ENCODE measurements at places on chromosomes 12 and 14.

- no peak for DNase-seq
Observed at GRCh38 chr14:63282997-63283883, 35.5 kb downstream of the GPHB5 start.

DNA sequence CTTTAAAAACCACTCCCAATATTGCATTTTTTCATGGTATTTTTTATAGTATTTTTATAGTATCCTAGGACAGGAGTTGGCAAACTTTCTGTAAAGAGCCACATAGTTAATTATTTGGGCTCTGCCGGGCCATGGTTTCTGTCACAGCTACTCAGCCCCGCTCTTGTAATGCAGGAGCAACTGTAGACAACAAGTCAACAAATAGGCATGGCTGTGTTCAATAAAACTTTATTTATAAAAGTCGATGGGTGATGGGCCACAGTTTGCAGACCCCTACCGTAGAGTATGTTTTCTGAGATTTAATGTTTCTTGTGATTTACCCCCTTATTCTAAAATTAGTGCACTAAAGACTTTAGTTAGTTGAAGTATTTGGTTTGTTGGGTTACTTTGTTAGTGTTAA lies 25.5 kb downstream of the MDM2 start:
- no peak for DNase-seq

GRCh38 chr12:111642681-111643426 lies 42.9 kb downstream of the BRAP start:
- DNase-seq = no peak

GRCh38 chr14:100305324-100306100 lies 732 bp downstream of the SLC25A29 start:
- peak; percentile 46 for DNase-seq

- no peak for DNase-seq
Observed at GRCh38 chr14:57573173-57573572, 79.5 kb upstream of the CCDC198 start.

GRCh38 chr14:21121122-21121521 lies 20.3 kb downstream of the TMEM253 start:
- no peak for DNase-seq

DNA sequence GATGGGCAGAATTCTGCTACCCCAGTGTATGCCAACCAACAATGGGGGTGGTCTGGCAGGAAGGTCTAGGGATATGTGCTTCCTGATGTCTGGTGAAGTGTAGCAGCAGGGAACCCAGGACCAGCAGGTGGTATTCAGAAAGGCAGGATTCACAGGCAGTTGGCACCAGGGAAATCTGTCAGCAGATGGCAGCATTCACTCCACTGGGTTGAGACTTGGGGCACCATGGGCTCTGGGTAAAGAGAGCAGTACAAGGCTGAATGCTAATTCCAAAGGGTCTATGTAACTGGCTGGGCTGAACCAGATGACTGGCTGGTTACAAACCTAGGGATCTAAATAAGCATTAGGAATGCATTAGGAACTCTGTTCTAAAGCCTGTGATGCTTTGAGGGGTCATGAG lies 466.9 kb upstream of the STXBP6 start:
- no peak for DNase-seq

DNA sequence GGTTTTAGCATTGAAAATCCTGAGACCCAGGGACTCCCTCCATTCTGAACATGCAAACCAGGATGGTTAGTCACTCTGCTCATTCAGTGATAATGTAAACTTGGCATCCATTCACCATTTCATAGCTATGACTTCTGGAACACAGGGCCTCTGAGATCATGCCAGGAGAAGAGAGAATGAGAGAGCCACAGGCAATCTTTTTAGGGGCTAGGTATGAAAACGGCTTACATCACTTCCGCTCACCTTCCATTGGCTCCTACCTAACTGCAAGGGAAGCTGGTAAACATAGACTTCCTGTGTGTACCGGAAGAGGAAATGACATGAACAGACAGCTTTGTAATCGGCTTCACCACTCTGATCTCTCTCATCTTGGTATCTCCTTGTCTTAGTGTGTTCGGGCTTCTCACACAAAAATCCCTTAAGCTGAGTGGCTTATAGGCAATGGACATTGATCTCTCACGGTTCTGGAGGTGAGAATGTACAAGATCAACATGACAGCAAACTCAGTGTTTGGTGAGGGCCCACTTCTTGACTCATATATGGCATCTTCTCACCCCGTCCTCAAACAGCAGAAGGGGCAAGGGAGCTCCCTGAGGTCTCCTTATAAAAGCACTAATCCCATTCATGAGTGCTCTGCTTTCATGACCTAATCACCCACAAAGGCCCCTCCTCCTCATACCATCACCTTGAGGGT lies 465.9 kb upstream of the TBX3 start:
- DNase-seq = no peak

- no peak for DNase-seq
Observed at GRCh38 chr12:2679068-2679815, 115.5 kb upstream of the FKBP4 start.

DNA sequence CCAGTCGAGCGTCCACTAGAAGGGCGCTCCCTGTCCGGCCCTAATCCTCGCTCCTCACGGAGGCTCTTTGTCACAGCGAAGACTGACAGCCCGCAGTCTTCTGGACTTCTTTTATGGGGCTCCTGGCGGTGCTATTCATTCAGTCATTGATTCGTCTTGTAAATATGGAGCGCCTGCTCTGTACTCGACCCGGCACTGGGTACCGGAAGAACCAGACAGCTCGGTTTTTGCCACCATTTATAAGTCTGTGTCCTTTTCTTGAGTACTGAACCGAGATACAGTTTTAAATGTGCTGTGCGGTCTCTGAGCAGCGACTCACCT lies 570 bp downstream of the DMAC2L start:
- peak; percentile 57 for DNase-seq

DNA sequence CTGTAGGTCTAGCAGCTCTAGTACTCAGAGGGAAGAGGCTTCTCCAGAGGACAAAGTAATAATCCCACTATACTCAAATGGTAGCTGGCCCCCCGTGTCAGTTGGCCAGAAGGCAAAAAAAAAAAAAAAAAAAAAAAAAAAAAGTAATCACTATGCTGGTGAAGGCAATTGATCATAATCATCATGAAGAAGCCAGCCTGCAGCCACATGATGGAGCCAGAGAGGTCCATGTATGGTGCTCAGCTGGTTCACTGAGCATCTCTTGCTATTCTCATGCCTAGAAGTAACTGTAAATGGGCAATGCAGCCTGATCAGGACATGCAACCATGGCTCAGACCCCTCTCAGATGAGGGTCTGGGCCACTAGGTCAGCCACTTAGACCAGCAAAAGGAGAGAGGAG lies 378.8 kb downstream of the MED13L start:
- no peak for DNase-seq

- DNase-seq = no peak
Observed at GRCh38 chr12:79371226-79371625, 319.5 kb downstream of the PAWR start.

- DNase-seq = peak; percentile 72
Observed at GRCh38 chr12:57238854-57239554, 9.5 kb downstream of the SHMT2 start.

GRCh38 chr12:57127726-57128518 lies at the start of gene LRP1:
LRP1 (plus strand) TSS chr12:57128483; CDS start chr12:57128965, 482 bp downstream.
- DNase-seq = peak; percentile 77

GRCh38 chr12:131487388-131488124 lies 223.3 kb upstream of the SFSWAP start:
- no peak for DNase-seq

- DNase-seq = peak; percentile 72
Observed at GRCh38 chr12:48925304-48926011, at the start of gene FKBP11. FKBP11 (minus strand) TSS chr12:48925492; CDS start chr12:48925428, 64 bp downstream.

DNA sequence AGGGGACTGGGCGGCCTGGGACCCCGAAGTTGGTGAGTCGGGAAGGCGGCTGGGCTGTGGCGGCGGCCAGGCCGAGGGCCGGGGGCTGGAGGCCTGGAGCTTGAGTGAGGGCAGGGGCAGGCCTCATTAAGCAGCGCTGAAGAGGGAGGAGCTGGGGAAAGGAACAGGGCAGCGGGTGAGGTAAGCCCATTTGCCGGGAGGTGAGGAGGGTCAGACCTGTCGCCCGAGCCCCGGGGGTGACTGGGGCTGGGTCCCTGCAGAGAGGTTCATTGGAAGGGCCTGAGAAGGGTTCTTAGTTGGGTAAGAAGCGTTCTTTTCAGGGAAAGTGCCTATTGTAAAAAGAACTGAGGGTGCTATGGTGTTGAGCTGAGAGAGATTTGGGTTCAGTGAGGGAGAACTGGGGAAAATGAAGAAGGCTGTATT lies 441 bp downstream of the RAB5B start:
- DNase-seq = peak; percentile 26

GRCh38 chr12:5374713-5375112 lies 57.2 kb upstream of the NTF3 start:
- DNase-seq = no peak

- no peak for DNase-seq
Observed at GRCh38 chr12:127485528-127485927, 781.4 kb upstream of the TMEM132C start.

DNA sequence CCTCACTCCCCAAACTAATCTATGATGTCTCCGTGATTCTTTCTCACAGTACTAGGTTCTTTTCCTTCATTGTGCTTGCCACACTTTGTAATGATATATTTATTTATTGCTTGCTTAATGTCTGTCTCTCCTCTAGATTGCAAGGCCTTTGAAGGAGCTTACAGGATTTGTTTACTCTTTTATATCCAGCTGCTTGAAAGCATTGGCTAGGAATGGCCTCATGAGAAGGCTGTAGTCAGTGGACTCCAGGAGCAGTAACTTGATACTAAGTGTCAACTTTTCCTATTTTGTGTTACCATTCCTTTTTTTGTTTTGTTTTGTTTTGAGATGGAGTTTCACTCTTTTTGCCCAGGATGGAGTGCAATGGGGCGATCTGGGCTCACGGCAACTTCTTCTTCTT lies 7.3 kb upstream of the FAM234B start:
- no peak for DNase-seq

GRCh38 chr12:49870501-49871262 lies 27.8 kb upstream of the BCDIN3D start:
- no peak for DNase-seq

- no peak for DNase-seq
Observed at GRCh38 chr12:73947326-73948026, 590.2 kb upstream of the ATXN7L3B start.

- no peak for DNase-seq
Observed at GRCh38 chr14:83260751-83261150, 1727.1 kb upstream of the SEL1L start.

DNA sequence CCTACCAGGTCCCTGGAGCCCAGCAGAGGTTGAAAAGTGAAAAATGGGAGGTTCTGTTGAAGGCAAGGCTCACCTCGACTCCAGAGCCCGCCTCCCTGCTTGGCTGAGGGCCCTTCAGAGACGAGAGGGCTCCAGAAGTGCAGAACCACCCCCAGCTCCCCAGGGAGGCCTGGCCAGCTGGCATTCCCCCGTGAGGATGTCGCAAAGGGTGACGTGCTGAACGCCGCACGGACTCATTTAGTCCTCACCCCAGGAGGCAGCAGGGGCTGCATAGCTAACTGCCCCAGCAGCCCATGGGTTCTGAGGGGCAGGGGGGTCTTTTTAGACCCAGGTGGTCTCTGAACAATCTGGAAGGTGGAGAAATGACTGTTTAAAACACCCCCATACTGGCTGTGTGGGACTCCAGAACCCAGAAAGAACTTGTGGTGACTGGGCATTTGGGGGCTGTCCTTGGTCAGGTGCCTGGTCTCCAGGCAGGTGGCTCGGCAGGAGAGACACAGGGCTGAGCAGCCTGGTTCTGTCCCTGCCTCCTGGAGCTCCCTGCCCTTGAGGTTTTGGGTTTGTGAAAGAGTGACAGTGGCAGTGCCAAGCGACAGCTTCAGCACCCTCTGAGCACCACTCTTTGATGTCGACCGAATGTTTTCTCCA lies 32.0 kb downstream of the ANAPC7 start:
- no peak for DNase-seq

DNA sequence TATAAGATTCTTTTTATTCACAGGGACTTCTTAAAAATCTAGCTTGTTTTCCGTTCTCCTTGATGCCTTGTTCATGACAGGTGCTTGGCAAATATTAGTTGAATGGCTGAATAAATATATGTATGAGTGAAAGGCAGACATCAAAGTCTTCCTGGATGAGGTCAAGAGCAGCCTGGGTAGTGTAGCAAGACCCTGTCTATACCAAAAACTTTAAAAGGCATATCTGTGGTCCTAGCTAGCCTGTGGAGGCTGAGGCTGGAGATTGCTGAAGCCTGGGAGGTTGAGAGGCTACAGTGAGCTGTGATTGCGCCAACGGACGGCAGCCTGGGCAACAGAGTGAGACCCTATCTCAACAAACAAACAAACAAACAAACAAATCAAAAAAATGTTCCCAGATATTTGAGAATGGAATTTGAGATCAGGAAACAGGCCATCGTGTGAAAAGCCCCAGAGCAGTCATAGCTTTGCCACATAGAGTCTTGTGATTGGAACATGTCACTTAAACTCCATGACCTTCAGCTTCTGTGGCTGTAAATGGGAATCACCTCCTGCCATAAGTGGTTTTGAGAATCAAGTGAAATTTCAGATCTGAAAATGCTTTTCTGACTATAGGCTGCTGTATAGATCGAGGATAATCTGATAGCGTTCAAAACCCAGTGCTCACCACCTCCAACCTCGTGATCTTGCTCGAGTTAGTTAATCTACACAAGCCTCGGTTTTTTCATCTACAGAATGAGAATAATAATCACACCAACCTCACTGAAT lies 64.3 kb downstream of the ZFP36L1 start:
- no peak for DNase-seq

GRCh38 chr14:58562141-58562540 lies 75.6 kb upstream of the DACT1 start:
- DNase-seq = no peak

- DNase-seq = no peak
Observed at GRCh38 chr12:6097411-6097810, 27.1 kb downstream of the VWF start.

GRCh38 chr14:95496690-95497259 lies 19.7 kb downstream of the SYNE3 start:
- no peak for DNase-seq

- DNase-seq = no peak
Observed at GRCh38 chr12:30000401-30000800, 216.7 kb upstream of the TMTC1 start.

DNA sequence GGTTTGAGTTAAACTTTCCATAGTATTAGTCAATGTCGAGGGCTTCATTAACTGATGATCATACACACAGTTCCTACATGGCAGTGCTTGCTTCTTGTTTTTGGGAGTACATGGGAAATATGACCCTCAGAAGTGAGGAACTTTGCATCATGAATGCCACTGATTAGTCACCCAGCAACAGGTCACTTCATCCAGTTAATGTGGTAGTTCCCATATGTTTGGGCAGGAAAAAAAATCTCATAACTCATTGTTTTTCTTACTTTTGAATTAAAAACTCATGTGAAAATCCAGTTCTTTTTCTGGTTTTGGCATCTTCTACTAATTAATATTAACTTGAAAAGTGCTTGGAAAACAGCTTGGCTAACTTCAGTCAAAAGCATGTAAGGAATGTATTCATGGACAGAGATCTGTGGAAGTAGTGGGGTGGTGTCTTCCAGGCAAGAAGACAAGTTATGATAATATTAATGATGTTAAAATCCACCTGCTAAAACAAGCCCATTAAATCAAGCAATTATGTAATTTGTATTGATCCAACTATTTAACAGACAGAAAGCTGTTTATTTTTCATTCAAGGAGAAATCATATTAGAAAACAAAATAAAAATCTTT lies 309.1 kb upstream of the NAV3 start:
- no peak for DNase-seq
